GM12865 (cell line): ENCODE measurements at places on chromosomes 5 and 9.

DNA sequence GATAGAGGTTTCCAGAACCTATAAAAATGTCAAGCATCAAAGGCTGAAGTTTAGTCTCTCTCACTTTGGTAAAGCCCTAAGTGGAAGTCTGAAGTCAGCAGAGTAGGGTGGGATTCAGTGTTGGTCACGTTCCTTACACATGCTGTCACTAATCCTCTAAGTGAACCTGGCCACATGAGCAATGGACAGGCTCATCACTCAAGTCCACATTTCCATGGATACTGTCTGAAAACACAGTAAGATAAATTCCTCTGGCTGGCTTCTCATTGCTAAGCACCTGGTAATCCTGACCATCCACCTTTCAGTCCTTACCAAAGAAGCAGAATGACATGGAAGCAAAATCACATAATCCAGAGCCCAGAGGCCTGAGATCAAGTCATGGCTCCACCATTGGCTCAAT, 43.8 kb downstream of the GNA14 start:
- DNase-seq: no peak

DNA sequence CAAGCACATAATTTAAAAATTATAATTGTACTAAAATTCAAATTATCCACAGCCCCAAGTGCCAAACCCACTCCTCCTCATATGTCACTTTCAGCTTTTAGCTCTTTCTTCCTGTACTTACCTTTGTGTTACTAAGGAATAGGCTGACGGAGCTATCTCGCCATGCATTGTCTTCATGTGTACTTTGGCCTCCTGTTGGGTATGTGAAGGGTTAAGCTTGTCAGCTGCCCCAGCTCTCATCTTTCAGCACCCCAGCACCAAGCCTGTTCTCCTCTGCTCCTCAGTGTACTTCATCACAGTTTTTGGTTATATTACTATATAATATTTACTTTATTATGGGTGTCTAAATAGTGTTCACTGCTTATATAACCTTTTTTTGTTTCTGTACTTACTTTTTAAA, 46.2 kb downstream of the OSTF1 start:
- DNase-seq: no peak

- DNase-seq: peak; percentile 49
Measured at GRCh38 chr9:95505717-95506427, 10.9 kb downstream of the PTCH1 start.

GRCh38 chr5:24073107-24073506, 565.7 kb downstream of the PRDM9 start:
- no peak for DNase-seq

DNA sequence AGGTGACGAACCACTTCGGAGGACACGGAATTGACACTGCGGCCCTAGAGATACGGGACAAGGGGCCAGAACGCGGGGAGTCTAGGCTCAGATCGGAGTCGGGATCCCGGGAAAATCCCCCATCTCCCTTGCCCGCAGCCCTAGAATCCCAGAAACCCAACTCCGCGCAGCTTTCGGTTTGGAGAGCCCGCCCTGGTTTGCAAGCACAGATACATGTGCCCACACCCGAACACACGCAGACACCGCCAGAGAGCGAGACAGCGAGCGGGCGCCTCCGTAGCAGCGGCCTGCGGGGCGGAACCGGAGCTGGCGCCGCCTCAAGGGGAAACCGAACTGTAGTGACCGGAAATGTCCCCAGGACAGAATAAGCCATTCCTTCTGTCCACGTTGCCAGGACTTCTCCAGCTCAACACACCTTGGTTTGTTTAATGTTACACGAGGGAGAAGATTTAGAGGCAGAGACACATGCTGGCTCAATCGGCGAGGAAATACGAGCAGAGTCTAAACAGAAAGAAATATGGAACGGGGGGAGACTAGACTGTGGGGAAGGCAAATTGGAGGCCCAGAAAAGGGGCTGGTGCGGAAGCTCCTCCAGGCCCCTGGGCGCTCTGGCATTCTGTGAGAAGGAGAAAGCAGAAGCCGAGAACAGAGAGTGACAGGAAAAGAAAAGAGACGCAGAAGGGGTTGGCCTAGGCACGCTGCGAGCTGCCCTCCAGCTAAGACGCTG, 2.9 kb upstream of the PAX5 start:
- DNase-seq: peak; percentile 84
